ENCODE measurements at places on chromosomes 7 and 10.

DNA sequence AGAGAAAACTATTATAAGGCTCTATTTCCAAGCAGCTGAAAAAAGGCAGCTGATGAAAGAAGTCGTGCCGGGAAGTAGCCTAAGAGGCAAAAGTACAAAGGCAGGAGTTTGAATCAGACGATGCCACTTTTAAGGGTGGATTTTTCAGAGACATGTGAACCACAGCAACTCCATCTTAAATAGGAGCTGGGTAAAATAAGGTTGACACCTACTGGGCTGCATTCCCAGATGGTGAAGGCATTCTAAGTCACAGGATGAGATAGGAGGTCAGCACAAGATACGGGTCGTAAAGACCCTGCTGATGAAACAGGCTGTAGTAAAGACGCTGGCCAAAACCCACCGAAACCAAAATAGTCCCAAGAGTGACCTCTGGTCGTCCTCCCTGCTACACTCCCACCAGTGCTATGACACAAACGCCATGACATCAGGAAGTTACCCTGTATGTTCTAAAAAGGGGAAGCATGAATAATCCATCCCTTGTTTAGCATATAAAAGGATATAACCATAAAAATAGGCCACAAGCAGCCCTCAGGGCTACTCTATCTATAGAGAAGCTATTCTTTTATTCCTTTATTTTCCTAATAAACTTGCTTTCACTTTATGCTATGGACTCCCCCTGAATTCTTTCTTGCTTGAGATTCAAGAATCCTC lies 45.5 kb upstream of the PRSS1 start:
- no peak for DNase-seq

DNA sequence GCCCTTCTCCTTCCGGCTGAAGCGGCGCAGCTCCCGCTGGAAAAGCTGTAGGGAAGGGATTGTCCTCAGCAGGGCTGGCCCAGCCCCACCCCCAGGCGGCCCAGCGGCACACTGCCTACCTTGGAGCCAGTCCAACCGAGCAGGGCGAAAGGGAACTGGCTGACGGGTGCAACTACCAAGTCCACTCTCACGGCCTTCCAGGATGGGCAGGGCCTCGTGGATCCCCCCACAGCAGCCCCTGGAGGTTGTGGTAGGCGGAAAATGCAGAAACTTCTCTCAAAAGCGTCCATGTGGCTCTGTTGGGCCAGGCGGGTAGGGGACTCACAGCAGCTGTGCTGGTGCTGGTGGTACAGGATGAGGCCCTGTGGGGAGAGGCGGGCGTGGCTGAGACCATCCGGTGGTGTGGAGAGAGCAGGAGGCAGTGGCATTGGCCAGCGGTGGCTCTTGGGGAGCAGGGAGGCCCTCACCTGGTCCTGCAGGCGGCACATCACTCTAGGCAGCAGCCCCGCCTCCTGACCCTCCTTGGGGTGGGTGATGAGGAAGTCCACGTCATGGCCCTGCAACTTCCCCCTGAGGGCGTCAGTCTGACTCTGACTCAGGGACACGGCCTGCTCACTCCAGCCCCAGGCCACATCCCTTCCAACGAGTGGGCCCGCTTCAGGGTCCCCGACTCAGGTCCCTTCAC lies 8.4 kb upstream of the PGAM2 start:
- peak; percentile 39 for DNase-seq

DNA sequence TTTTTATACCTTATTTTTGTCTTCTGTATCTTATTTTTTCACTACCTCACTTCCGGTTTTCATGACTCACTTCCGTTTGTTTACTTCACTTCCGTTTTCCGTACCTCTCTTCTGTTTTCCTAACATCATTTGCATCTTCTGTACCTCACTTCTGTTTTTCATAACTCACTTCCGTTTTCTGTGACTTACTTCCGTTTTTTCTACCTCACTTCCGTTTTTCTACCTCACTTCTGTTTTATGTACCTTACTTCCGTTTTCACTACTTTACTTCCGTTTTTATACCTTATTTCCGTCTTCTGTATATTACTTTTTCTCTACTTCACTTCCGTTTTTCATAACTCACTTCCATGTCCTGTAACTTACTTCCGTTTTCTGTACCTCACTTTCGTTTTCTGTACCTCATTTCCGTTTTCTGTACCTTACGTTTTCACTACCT lies 492.5 kb upstream of the AKR1E2 start:
- DNase-seq = no peak

GRCh38 chr10:72335394-72336258 lies 19.1 kb downstream of the DNAJB12 start:
- DNase-seq = peak; percentile 52

DNA sequence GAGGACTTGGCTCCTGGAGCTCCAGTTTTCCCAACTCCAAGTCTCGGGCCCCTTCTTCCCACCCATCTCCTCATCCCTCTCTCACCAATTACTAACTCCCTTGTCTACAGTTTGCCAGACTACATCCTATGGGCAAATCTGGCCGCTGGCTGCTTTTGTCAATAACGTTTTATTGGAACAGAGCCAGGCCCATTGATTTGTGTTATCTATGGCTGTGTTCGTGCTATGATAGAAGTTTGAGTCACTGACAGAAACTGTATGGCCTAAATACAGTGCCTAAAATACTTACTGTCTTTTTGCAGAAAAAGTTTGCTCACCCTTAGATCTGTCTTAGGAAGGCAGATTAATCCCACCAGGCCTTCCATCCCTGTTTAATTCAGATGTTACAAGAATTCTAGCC lies 71.3 kb downstream of the PIP4K2A start:
- no peak for DNase-seq

- no peak for DNase-seq
Measured at GRCh38 chr10:14625765-14626525, 148.8 kb downstream of the FAM107B start.

- no peak for DNase-seq
Measured at GRCh38 chr7:18405726-18406125, 89.8 kb upstream of the HDAC9 start.

DNA sequence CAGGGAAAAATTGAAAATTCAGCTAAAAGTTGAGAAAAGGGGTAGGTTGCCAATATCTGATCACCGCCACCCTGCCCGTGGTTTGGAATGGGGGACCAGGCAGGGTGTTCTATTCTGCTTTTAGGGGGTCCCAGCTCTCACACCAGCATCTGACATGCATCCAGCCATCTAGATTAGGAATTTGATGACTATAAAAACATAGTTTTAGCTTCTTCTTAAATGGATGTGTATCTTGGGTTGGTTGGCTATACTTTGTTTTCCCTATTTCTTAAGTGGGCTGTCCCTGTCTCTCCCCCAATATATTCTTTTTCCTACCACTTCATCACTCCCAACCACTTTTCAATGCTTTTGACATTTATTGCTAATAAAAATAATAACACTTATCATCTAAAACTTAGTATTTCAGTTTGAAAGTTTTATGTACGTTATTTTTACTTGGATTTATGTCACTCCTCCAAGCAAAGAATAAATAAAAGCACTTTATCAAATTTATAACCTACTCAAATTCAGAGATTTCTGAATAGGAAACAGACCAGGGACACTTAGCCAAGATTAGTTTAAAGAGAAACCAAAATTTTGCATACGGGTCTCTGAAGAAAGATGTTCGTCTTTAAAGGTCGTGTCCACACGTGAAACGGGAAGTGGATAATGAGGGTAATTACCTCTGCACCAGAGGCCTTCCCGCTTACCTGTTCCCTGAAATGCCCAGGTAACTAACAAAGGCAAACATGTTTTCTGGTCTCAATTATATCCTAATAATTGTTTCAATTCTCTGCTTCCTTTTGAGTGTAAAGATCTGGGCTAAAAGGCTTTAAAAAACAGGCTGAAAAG lies 233.2 kb upstream of the AUTS2 start:
- DNase-seq = no peak

DNA sequence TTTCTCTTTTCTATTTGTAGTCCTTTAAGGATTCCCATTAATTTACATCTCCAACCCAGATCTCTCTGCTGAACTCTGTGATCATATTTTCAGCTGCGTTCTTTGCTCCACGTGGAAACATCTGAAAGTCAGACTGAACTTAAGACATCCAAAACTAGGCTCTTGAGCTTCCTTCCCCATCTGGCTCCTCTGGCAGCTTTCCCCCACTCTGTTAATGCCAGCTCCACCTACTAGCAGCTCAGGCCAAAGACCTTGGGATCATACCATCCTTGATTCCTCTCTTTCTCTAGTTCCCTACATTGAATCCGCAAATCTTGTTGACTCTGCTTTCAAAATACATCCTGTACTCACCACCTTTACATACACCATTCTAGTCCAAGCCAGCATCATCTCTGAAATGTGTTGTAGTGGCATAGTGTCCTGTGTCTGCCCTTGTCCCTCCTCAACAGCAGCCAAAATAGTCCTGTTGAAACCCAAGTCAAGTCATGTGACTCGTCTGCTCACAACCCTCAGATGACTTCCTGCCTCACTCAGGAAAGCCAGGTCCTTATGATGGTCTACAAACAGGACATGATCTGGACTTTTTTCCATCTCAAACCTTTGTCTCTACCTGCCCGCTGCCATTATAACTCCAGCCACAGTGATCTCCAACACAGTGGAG lies 7.0 kb downstream of the REEP3 start:
- no peak for DNase-seq

DNA sequence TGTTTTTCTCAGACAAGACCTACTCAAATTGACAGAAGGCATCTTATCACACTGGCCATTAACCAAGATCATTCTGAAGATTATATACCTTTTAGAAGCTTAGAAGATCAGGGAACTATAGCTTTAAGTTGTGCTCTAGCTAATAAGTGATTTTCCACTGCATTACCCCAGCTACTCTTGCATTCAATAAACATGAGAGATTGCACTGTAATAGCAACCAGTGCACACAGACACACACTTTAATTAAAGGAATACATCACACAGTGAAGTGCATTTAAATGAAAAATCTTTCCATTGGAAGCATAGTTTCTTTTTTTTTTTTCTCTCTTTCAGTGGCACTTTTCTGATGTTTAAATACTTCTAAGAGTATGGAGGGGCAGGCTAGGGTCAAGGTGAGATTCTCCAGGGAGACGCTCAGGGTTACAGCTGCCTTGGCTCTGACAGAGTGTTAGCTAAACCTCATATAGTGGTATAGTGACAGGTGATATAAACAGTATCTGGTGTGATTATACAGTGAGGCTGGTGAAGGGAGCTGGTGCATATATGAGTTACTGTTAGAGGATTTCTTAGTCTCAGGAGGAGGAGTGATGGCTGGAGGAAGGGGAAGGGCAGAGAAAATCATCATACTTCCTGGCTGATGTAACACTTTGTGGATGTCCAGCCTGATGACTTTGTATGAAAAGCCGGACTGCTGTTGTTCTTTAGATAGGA lies 369.5 kb downstream of the SORCS3 start:
- DNase-seq = no peak

DNA sequence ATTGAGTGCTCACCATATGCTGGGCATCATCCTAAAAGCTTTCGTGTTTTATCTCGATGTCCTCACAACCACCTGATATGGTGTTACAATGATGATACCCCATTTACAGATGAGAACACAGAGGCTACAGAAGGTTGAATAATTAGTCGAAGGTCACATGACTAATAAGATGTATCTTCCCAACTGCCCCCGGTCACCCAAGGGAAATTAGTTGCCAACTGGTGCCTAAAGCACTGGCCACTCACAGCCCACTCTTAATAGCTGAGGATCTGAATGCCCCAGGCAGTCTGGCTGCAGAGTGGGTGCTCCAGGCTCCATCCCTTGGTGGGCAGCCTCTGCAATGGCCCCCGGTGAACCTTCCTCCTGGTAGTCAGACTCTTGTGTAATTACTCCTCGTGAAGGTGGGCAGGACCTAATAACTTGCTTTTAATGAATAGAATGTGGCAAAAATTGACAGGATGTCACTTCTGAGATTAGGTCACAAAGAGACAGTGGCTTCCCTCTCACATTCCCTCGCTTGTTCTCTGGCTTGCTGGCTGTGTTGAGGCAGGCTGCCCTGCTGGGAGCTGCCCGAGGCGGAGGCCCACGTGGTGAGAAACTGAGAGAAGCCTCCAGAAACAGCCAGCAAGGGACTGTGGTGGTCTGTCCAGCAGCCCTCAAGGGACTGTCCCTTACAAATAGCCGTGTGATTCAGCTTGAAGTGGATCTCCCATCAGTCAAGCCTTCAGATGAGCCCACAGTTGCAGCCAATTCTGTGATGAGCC lies 109.4 kb downstream of the ARHGAP22 start:
- no peak for DNase-seq

- no peak for DNase-seq
Measured at GRCh38 chr10:70131560-70131937, 1.1 kb downstream of the AIFM2 start.

- no peak for DNase-seq
Measured at GRCh38 chr10:43809211-43809930, 160.7 kb upstream of the ZNF32 start.

- no peak for DNase-seq
Measured at GRCh38 chr10:124792998-124793352, 1.3 kb upstream of the EEF1AKMT2 start.

DNA sequence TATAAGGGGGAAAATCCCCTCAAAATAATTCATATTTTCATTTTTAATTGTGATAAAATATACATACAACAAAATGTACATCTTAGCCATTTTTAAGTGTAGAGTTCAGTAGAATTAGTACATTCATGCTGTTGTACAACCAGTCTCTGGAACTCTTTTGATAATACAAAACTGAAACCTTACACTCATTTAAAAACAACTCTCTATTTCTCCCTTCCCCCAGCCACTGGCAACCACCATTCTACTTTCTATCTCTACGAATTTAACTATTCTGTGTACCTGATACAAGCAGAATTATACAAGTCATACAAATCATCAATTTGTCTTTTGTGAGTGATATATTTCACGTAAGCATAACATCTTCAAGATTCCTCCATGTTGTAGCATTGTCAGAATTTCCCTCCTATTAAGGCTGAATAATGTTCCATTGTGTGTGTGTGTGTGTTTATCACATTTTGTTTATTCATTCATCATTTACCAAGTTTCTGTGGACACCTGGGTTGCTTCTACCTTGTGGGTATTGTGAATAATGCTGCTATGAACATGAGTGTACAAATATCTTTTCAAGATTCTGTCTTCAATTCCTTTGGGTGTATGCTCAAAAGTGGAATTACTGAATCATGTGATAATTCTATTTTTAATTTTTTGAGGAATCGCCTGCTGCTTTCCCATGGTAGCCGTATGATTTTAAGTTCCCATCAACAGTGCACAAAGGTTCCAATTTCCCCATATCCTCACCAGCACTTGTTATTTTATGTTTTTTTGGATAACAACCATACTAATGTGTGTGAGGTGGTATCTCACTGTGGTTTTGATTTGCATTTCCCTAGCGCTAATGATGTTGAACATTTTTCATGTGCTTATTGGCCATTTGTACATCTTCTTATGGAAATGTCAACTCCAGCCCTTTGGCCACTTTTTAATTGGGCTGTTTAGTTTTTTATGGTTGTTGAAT lies 4.7 kb upstream of the EBLN1 start:
- DNase-seq = no peak

All from stimulated activated CD4-positive, alpha-beta T cell treated with anti-CD3 and anti-CD28 coated beads, Interleukin-1b, Interleukin-23, amount 100 ng/mL, for 48 hours (primary cell).